ENCODE measurements at places on chromosomes 4 and X.

DNA sequence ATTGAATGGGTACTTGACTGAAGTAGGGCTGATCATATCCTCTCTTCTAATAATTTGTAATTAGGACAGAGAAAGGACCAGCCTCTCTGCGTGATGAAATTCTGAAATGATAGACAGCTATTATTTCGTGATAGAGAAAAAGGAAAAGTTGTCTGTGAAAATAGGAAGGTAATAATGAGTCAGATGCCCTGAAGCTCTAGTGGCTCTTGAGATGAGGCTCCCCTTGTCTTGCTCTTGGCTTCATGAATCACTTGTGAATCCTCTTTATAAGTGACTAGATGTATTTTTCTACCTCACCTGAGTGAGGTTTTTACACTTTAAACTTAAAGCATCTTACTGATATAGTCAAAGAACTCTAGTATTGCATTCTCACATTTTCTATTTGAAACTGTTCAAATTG is 888.9 kb downstream of the PCDH18 start:
- peak; percentile 57 for DNase-seq

GRCh38 chr4:94798808-94799207 is 41.1 kb downstream of the BMPR1B start:
- DNase-seq = no peak

DNA sequence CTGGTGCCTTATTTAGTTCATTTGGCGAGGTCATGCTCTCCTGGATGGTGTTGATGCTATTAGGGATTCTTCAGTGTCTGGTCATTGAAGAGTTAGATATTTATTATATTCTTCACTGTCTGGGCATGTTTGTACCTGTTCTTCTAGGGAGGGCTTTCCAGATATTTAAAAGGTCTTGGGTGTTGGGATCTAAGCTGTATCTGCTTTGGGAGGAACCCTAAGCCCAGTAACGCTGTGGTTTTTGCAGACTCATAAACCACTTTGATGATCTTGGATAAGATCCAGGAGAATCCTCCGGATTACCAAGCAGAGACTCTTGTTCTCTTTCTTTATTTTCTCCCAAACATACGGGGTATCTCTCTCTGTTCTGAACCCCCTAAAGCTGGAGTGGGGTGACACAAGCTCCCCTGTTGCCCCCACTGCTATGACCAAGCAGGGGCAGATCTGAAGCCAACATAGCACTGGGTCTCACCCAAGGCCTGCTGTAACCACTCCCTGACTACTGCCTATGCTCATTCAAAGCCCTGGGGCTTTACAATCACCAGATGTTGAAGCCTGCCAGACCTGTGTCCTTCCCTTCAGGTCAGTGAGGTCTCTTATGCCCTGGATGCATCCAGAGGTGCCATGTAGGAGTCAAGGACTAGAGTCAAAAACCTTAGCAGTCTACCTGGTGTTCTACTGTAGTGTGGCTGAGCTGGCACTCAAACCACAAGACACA is 187.6 kb downstream of the GUCY2F start:
- no peak for DNase-seq

GRCh38 chrX:49041744-49042580 is 1.2 kb downstream of the TFE3 start:
- no peak for DNase-seq

DNA sequence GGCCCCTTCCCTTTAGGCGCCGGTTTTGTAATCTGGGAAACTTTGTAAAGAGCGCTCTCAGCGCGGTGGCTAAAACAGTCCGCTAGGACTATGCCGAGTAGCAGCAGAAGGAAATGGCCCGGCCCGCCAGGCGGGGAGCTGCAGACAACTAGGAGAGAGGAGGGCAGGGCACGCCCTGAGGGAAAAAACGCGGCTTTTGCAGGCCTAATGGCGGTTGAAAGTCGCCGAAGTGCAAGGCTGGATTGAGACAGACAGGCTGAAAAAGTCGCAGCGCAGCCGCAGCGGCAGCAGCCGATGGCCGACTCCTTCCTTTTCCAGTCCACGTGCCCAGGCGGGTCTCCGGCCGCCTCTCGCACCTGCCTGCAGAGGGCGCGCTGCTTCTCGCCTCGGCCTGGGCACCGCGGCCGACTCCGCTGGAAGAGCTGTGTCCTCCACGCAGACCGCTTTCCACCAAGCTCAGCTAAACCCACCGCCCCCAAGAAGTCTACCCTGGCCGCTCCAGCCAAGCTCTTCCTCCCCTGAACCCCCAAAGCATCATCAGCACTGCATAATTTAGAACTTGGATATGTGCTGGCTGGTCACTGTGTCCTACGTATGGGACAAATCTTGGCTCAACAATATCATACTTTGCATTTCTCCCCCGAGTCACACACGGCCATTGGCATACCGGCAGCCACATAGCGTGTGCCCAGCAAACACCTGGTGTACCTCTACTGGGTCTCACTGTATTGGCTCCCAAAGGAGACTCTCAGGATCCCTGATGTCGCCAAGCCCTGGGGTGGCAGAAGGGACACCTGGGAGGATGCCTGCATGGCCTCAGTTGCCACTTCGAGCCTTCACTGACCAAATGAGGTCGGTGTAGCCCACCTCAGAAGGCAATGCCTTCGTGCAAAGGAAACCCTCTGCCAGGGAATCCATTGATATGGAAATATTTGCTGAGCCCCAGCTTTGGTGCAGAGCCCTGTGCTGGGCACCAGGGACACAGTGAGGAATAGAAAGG is 14.5 kb downstream of the SLC25A5 start:
- DNase-seq = peak; percentile 54

DNA sequence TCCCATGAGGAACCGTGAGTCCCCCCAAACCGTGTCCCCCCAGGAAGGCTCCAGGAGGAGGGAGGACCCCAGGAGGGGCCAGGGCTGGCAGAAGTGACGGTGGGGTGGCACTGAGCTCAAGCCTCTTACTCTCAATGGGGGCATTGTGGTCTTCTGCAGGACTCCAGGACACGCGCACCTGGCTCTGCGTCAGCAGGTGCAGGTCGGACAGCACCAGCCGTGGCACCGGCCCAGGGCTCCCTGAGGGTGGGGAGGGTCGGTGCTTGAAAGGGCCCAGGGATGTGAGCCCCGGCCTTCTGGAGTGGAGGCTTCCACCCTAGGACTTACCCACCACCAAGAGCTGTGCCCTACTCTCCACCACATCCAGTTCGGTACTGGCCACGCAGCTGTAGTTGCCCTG is 18.3 kb downstream of the L1CAM start:
- DNase-seq = no peak

Measured in NCI-H1092 treated with DMSO at 0.1 percent for 48 hours (cell line).